Stimulated activated CD4-positive, alpha-beta T cell treated with anti-CD3 and anti-CD28 coated beads, Interleukin-2, amount 100 ng/mL, for 48 hours (primary cell): ENCODE measurements at places on chromosomes 7 and 10.

DNA sequence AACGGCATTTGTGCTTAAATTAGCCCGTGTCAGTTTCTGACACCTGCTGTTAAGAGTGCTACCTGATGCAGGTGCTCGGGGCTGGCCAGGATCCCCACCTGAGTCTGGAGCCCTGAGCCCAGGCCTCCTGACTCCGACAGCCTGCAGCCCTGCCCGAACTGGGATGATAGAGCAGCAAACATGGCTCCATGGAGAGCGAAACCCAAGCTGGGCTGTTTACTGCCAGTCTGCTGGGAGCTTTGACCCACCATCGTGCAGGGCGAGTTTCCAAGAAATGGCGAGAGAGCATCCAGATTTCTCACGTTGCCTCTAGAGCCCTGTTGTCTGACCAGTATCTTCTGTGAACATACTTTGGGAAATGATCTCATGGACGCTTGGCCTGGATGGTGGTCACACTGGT lies 66.2 kb downstream of the MGMT start:
- no peak for DNase-seq

- no peak for DNase-seq
Measured at GRCh38 chr10:102153093-102153620, 968 bp downstream of the NOLC1 start.

- DNase-seq: no peak
Measured at GRCh38 chr7:52726493-52726892, 308.9 kb upstream of the POM121L12 start.

- no peak for DNase-seq
Measured at GRCh38 chr10:68870545-68871104, 30.5 kb upstream of the DDX50 start.

DNA sequence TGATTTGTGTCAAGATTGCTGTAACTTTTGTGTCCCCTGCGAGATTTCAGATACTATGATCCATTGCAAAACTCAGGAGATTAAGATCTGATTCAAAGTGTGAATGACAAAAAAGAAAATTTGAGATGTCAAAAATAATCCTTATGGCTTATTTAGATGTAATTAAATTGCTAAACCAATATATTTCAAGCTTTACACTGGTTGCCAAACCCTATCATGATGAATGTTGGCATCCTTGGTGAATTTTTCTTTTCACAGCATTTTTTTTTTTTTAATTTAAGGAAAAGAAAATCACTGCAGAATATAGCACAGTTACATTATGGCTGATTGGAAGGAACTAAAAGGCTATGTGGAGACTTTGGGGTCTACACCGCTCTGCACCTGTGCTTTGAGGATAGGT lies 133.5 kb upstream of the PITRM1 start:
- no peak for DNase-seq
